ENCODE measurements at places on chromosomes 5 and 9.

DNA sequence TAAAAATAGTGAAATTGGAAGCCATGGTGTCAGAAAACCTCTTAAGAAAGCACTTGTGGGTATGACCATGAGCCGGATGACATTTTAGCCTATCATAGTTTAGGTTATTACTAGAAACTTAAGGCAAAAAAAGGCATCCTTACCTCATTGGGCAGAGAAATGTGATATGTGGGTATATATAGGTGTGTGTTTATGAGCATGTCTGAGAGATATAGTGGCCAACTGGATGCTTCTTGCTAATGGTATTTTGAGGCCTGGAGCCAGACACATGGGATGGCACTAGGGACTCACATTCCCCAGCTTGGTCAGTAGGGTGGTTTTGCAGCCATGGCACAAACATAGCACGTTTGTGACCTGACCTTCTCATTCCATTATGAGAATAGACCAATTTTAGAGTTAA, 295.6 kb upstream of the MEF2C start:
- DNase-seq, result no peak

- DNase-seq, result no peak
Measured at GRCh38 chr9:14906644-14907359, 3.4 kb downstream of the FREM1 start.

GRCh38 chr5:77367741-77368140, 124.4 kb downstream of the WDR41 start:
- DNase-seq, result no peak

DNA sequence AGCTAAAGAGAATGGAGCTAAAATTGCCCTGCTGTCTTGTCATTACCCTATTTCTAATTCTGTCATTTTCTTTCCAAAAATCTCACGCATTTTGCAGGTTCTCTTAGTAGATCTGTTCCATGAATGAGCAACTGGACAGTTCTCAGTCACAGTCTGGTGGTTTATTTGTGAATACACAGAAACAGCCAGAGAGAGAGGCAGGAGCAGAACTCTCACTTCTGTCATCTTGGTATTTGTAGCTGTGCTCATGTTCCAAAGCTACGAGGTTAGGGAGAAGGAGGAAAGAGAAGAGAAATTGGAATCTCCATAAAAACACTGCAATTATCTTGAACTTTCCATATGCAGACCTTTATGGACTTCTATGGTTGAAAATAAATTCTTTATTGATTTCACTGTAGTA, 118.0 kb upstream of the OR13F1 start:
- no peak for DNase-seq

GRCh38 chr9:87898151-87898550, 15.5 kb downstream of the SPATA31E1 start:
- DNase-seq, result no peak

DNA sequence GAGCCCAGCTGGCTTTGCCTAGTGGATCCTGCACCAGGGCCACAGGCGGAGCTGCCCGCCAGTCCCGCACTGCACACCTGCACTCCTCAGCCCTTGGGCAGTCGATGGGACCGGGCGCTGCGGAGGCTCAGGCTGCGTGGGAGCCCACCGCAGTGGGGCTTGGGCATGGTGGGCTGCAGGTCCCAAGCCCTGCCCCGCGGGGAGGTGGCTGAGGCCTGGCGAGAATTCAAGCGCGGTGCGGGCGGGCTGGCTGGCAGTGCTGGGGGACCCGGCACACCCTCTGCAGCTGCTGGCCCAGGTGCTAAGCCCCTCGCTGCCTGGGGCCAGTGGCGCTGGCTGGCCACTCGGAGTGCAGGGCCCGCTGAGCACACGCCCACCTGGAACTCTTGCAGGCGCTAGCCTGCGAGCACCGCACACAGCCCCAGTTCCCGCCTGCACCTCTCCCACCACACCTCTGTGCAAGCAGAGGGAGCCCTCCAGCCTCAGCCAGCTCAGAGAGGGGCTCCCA, 125.7 kb upstream of the OTULINL start:
- DNase-seq, result no peak
